ENCODE measurements at places on chromosomes 3 and 15.

- DNase-seq, result no peak
Measured at GRCh38 chr3:157861076-157861765, 245.0 kb downstream of the SHOX2 start.

- peak; percentile 53 for DNase-seq
Measured at GRCh38 chr3:53709860-53710674, 136.2 kb downstream of the CHDH start.

DNA sequence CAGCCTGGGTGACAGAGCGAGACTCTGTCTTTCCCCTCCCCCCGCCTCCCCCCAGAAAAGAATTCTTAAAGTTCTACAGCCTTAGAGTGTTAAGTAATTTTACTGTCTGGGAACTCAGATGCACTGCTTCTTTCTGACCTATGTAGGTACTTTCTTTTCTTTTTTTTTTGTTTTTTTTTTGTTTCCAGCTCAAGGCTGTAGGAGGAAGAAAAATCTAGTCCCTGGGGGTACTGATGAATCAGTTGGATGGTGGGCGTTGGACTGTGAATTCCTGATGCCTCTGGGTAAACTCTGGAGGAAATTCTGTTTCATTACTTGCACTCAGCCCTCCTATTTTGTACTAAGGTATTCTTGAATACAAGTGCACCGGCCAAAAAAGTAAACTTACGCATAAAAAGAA is 10.8 kb downstream of the GHRL start:
- DNase-seq, result no peak

DNA sequence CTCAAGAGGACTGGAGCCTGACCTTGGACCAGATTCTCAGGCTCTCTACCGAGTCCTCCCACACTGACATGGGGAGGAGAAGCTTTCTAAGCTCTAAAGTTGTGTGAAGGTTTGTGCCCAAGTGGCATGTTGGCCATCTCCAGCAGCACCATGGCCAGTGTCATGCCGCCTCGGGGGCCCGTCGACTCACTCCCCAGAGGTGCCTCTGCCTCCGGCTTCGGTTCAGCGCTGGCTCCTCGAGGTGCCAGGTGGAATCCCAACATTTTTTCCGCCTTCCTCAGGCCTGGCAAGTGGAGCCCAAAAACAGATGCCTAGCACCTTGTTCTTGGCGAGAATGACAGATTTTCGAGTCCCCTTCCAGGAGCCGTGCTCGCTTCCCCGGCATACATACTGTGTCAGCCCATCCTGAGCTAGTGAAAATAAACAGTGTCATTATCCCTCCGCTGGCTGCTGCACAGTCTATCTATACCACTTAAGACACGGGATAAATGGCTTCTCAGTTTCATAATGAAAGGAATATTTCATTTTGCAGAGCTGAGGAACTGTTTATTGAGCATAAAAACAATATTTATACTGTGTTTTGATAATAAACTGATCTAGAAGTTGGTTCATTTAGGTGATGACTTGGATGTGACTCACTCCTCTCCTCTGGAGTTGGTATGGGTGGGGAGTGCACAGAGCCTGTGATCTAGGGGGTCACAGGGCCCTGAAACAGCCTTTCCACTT is 328.5 kb upstream of the TLE3 start:
- no peak for DNase-seq

- DNase-seq, result peak; percentile 81
Measured at GRCh38 chr15:77455696-77456321, 35.1 kb downstream of the HMG20A start.

DNA sequence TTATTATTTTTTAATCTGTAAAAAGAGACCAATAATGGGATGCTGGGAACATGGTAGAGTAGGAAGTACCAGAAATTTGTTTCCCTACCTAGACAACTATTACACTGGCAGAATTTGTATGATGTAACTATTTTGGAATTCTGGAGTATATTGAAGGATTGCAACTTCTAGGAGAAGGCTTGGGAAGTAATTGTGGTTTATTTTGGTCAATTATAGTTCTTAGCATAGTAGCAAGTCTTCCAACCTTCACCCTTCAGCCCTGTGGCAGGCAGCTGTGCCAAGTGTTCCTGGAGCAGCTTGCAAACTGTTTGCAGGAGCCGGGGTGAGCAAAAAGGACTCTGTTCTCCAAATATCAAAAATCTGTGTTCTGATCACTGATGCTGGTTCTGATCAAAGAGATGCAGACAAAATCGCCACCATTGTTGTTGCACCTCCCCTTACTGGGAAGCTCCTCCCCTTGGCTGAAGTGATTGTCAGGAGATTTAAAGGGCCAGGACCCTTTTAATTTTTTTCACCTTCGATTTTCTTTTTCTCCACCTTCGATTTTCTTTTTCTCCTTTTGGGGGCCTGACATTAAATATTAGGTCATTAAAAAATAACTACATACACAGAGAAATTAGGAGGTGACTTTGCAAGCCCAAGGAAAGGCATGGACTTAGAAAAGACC is 363.3 kb downstream of the SLC9A9 start:
- DNase-seq, result no peak

DNA sequence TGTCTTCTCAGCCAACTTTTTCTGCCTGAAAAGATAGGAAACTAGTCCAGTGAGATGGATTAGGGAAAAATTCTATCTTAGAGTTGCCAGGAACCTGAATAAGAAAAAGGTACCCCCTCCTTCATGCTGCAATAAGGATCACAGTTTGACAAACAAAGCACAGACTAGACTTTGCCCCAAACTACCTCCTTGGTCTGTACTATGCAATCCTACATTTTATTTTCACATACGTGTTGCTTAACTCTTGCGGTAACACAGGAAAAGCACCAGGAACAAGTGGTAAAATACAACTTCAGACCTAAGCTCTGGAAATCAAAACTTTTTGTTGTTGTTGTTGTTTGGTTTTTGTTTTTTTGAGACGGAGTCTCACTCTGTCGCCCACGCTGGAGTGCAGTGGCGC is 11.3 kb upstream of the IL12A start:
- no peak for DNase-seq

DNA sequence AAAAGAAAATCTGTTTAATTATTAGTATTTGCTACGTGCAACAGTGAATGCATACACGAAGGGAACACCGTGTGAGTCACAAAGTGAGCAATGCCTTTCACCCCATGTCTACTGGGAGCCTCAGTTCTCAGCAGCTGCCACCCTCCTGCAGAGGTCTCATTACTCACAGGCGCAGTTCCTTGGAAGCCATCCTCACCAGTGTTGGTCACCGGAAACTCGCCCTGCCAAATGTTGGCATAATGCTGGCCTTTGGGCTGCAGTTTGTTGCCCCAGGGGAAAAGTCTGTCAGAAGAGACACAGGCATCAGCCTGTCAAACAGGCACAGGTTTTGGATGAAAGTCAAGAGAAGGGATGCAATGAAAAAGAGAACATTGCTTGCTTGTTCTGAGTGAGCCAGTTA is 50.1 kb downstream of the SUMF1 start:
- DNase-seq, result peak; percentile 95

- no peak for DNase-seq
Measured at GRCh38 chr3:43779850-43780249, 89.1 kb downstream of the ABHD5 start.

DNA sequence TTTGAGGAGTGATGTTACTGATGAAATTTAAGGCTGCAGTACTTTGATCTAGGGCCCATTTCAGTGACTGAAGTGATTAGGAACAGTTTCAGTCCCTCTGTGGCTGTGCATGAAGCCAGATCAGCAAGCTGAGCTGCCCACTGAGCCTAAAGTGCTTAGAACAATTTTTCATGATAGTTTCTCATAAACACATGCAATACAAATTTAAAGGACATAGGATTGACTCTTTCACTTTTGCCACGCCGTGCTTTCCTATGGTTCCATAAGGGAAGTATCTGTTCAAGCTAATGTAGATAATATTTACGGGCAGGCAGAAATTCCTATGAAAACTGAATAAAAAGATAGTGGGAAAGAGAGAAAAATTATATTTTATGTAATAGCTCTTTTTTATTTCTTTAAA is 10.6 kb downstream of the ANKUB1 start:
- DNase-seq, result no peak

DNA sequence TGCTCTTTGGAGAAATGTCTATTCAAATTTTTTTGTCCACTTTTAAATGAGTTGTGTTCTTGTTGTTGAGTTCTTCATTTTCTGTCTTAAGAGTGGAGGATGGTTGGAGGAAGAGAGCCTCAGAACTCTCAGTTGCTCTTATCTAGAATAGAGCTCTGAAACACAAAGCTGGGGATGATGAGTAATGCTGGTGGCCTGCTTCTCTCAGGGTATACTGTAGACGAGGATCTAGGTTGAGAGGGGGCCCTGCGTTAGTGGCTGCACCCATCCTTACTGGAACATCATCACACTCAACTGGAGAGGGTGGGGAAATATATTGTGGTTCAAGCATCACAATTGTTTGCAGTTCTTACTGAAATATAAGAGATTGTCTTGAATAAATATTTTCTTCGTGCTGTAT is 1.8 kb downstream of the SPTSSB start:
- DNase-seq, result no peak

- DNase-seq, result no peak
Measured at GRCh38 chr3:52696830-52697631, 8.6 kb downstream of the GLT8D1 start.

DNA sequence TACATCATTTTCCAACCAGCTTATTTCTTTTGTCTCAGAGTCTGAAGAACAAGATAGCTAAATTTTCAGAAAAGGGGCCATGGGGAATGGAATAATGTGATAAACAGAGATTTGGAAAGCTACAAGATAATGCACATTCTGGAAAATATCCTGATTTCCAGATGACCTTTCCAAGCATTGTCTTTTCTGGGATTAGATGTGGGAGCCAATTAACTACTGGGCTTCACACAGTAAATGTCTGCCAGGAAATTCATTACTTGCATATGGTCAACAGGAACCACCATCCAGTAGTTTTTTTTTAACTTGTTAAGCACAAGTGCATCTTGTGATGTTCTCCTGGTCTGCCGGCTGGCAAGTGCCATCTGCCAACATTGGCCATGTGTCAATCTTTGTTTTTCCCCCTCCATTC is 131.1 kb upstream of the BFSP2 start:
- no peak for DNase-seq

- no peak for DNase-seq
Measured at GRCh38 chr3:41002104-41002503, 197.2 kb upstream of the CTNNB1 start.

- peak; percentile 16 for DNase-seq
Measured at GRCh38 chr3:184562878-184563560, 1.4 kb downstream of the EPHB3 start.
